ENCODE measurements at places on chromosomes 12 and 14.

- DNase-seq, result peak; percentile 45
These were observed 274.7 kb downstream of the DAD1 start for GRCh38 chr14:22314183-22314820.

DNA sequence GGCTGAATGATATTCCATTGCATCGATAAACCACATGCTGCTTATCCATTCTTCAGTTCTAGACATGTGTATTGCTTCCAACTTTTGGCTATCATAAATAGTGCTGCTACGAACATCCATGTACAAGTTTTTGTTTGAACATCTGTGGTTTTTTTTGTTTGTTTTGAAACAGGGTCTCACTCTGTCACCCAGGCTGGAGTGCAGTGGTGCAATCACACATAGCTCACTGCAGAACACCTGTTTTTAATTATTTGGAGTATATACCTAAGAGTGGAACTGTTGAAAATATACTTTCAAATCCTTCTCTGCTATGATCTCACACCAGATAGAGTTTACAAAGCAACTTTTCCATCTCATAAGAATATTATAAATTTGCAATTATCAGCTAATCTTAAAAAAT lies 124.2 kb downstream of the TTC7B start:
- no peak for DNase-seq

GRCh38 chr14:65224799-65225198 lies 122.5 kb upstream of the MAX start:
- DNase-seq, result no peak

GRCh38 chr14:30272848-30273832 lies 285.8 kb upstream of the G2E3 start:
- no peak for DNase-seq

- DNase-seq, result no peak
These were observed 449.1 kb downstream of the BCL11B start for GRCh38 chr14:98822917-98823316.

DNA sequence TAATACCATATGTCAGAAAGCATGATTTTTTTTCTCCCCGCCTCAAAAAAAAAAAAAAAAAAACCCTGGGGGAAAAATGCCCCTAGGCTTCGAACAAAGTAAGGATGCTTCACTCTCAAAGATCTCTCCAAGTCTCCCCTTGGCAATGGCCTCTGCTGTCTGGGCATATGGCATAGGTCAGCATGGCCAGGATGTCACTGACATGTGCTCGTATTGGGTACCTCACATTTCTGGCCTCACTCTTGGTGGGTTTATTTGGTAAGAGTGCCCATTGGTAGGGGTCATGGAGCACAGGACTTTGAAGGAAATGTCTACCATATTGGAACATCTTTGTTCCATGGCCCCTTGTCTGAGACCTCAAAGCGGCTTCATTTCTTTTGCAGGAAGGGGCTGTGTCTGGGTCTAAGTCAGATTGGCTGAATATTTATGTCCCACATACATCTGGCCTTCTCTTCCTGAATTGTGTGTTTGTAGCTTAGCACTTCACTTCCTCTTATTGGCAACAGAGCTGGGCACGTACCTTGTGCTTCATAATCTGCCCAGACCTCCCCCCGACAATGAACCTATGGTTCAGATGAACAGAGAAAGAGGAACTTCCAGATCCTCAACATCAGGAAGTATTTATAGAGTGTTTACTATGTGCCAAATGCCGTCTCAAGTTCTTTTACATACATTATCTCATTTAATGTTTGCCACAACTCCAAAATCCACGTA lies 36.3 kb upstream of the OAS1 start:
- DNase-seq, result no peak

All from NCI-H1417 (cell line).